ENCODE measurements at places on chromosomes 5 and 9.

- no peak for DNase-seq
These were observed 40.2 kb upstream of the TRIM32 start for GRCh38 chr9:116646661-116647514.

DNA sequence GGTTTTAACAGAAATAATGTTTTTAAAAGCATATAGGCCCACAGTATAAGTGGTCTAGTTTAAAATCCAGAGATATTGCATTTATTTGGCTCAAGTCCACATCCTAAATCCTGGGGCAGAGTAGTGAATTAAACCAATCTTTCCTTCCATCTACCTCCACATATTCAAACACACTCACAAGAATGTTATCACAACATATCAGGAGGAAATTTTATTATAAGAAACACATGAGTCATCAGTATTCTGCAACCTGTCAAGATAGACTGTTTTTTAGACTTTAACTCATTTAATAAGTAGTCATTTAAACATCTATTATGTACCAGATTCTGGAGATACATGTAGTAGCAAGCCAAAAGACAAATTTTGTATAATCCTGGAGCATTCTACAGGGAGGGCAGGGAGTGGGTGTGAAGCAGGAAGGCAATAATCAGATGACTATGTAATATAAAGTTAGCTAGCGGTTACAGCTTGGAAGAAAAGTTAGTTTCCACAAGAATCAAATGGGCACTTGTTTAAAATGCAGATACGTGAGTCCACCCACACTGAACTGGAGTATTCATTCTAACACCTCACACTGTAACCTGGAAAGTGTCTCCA lies 187.3 kb upstream of the PIK3R1 start:
- DNase-seq = no peak

GRCh38 chr9:7607421-7607820 lies 192.2 kb downstream of the DMAC1 start:
- no peak for DNase-seq

GRCh38 chr5:19496056-19496455 lies 491.9 kb downstream of the CDH18 start:
- no peak for DNase-seq

- peak; percentile 15 for DNase-seq
These were observed 472 bp downstream of the FBXO4 start for GRCh38 chr5:41925555-41925951.

DNA sequence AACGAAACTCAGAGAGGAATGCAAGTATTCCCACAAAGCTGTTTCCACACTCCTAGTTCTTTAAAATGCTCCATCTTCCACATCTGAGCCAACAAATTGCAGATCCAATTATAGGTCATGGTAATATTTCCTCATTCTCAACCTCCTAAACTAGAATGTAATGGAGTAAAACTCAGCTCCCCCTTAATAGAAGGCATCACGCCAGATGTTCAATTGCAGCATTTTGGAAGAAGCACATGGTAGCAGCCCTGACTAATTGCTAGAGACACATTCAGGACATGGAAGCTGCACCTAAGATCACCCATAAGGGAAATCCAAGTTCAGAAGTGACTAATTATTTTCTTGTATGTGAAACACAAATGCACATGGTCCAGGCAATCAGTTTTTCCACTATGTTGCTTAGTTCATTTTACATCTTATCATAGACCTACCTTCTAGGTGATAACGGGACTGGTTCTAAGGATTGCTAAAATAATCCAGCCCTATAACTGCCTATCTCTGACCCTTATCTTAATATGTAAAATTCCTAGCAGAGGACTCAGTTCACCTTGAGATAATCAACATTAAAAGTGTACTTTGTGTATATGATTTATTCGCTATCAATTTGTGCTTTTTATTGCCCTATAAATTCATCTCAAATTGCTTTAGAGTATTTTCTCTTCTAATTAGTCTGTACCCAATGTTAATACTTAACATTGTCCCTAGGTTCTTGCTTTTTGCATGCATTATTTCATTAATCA lies 75.1 kb downstream of the GABRB2 start:
- DNase-seq = no peak

- no peak for DNase-seq
These were observed 59.2 kb downstream of the AP3B1 start for GRCh38 chr5:78235289-78235688.

DNA sequence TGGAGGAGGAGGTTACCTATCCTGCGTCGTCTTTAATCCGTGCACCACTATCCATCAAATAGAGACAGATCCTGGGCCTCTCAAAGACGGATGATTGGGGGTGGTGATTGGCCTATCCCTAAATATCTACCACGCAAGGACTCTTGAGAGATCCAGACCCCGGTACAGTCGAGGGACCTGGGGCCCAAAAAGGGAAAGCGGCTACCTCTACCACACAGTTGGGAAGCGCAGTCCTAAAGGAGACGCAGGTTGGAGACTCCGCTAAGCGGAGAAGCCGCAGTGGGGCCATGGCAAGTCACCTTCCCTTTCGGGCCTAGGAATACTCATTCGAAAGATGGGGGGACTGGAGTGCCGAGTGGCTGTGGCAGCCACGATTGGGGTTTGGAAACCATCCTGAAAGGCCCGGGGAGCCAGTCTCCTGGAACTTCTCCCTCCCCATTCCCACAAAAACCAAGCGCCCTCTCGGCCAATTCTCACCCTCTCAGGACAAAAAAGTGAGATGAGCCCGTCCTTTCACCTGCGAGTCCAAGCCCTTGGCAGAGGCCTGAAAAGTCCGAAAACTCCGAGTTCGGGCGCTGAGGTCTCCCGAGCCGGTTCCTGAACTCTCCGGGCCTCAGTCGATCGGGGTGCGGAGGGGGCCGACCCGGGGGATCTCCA lies 499 bp upstream of the FOXE1 start:
- no peak for DNase-seq

DNA sequence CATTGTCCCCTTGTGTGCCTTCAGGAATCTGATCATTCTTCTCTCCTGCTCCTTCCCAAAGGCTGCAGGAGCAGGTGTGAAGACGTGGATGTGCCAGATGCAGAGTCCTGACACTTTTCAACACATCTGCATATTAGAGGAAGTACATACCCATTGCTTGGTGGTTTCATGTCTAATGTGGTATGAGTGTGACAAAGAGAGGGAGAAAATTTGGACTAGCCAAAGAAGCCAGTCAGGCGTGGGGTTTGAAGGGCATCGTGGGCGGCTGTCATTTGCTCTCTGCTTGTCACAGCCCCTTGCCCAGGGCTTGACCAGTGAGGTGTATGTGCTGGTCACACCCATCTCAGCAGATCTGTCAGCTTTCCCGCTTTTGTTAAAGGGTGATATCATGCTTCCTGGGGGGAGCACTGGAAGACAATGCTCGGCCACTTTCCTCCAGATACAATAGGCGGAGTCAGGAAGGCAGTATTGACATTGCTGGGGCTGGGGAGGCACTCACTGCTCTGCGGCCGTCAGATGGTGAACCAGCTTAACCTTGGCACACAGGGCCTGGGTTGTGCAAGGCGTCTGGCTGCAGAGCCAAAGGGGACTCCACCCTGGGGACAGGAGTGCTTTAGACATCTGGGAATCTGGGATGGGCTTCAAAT lies 8.6 kb downstream of the TEK start:
- DNase-seq = no peak

DNA sequence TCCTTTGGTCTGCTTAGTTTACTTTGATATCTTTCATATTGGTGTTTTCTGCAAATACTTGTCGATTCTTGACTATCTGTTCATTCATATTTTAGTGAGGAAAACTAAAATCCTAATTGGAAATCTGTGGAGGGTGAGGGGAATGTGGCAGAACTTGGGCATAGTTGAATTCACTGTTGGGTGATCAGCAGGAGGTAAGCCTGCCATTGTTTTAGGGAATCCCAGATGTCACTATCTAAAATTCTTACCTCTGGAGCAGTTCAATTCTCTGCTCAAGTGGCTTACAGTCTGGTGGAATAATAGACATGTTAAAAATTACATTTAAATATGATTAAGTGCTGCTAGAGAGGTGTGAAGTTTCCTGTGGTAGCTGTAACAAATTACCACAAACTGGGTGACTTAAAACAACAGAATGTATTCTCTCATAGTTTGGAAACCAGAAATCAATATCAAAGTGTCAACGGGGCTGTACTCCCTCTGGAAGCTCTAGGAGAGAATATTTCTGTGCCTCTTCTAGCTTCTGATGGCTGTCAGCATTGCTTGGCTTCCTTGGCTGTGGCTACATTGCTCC lies 90.3 kb upstream of the GCNT4 start:
- DNase-seq = no peak

DNA sequence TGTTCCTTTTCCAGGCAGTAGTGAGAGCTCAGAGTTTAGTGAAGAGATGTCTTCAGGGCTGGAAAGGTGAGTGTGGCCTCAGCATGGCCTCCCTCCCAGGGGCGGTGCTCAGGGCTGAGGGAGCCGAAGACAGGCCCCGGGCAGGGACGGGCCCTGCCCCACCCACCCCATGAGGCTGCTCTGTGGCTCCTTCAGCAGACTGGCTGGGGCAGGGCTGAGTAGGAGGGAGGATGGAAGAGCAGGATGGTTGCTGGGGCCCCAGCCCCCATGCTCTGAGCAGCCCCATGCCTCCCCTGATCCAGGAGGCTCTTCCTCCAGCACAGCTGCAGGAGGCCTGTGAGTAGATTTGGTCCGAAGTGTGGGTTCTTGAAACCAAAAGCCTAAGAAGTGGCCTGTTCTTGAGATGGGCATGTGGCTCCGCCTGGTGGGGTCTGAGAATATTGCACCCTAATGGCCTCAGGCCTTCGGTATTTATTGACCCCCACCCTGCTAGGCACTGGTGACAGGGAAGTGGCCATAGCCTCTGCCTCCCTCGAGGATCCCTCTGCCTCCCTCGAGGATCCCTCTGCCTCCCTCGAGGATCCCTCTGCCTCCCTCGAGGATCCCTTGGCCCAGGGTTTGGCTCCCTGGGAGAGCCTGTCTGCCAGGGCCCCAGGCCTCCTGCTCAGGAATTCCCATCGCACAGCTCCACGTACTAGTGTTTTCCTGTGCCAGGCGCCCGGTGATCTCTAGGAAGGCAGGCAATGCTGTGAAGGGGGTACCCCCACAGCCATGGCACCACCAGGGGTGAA lies 65.4 kb upstream of the GARNL3 start:
- peak; percentile 71 for DNase-seq

DNA sequence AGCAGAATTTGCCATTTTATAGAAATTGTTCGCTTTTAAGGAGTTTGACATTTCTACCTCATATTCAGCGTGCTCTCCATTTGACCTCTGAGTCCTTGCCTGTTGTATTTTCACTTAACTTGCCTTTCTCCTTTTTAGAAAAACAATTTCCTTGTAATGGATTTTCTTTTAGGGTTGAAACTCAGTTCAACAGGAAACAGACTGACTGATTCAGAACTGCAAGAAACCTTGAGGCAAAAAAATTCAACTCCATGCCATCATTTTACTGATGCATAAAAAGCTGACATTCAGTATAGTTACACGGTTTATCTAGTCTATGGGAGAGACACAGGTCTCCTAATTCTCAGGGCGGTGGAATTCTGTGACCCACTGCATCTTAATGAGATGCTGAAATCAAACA lies 59.8 kb downstream of the MRPS30 start:
- DNase-seq = no peak

DNA sequence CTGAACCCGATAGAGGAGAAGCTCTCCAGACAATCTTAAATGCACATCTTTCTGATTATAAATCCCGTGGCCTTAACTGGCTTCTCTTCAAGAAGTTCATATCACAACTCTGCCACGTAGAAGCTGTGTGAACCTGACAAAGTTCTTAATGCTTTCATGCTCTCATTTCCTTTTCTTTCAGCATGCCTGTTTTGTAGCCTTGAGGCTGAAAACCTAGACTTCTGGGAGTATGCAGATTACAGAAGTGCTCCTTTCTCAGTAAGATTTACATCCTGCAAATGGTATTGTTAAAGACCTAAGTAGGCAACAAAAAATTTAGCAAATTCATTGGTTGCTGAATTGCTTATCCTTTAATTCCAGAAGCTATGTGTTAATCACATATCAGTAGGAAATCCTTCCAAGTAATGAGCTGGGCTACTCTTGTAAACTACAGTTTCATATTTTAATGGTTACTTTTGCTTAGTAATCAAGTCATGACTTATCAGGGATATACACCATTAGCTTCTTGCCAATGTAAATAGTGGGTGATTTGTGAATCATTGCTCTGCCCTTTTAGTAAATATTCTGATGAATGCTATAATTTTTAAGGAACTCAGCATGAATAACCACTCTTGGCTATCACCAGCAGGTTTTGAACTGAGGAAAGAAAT lies 334.7 kb downstream of the FBXL7 start:
- no peak for DNase-seq

DNA sequence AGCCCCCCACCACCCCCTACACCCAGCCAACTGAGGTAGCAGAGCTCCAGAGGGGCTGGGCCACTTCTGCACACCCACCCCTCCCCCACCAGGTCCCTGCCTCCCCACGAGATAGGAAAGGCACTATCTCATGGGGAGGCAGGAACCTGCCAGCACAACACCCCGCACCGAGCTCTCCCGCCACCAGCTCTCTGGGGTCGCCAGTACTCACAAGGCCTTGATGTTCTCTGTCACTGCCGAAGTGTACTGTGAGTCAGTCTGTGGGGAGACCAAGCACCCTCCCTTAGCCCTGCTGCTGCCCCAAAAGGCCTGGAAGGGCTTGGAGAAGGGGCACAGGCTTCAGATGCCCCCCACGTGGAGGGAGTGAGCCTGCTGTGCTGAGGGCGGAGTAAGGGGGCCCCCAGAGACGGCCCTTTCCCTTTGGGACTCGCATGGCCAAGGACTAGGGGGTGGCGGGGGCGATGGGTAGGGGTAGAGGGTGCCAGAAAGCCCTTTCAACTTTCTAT lies 5.9 kb downstream of the MGAT4B start:
- no peak for DNase-seq

- no peak for DNase-seq
These were observed 43.9 kb upstream of the CEP72 start for GRCh38 chr5:568061-568781.

- DNase-seq = no peak
These were observed 1.8 kb upstream of the KLF4 start for GRCh38 chr9:107491081-107492053.

- no peak for DNase-seq
These were observed 296.7 kb downstream of the ARL15 start for GRCh38 chr5:54013556-54014194.

GRCh38 chr5:74127381-74128320 lies 501.7 kb downstream of the ARHGEF28 start:
- no peak for DNase-seq

DNA sequence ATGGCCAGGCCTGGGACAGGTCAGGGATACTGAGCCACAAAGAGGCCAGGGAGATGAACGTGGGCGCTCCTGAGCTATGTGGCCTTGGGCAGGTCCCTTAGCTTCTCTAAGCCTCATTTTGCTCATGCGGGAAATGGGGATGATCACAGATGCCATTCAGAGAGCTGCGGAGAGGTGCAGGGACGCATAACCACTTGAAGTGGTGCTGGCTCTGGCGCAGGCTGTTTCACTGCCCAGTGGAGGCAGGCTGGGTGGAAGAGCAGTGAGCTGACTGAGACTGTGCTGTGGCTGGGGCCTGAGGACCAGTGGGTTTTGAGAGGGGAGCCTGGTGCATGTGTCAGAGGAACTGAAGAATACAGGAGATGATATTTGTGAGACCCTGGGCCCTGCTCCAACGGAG lies 18.4 kb downstream of the CXXC5 start:
- DNase-seq = no peak

Data from stimulated activated CD4-positive, alpha-beta T cell treated with anti-CD3 and anti-CD28 coated beads, Interleukin-12 subunit alpha, Interleukin-12 subunit beta, amount 100 ng/mL, for 24 hours (primary cell).